ENCODE measurements at places on chromosomes 6 and 20.

DNA sequence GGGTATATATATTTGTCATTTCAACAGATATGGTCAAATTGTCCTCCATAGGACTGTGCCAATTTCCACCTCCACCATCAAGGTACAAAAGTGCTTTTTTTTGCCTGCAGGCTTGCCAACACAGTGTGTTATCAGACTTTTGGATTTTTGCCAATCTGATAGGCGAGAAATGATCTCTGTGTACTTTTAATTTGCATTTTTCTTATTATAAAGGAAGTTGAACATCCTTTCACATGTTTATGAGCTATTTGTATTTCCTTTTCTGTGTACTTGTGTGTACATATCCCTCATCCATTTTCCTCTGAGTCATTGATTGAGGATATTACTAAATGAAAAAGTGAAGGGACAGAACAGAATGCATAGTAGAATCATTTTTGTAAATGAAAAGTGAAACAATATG is 39.0 kb upstream of the PTPN1 start:
- DNase-seq, result no peak

DNA sequence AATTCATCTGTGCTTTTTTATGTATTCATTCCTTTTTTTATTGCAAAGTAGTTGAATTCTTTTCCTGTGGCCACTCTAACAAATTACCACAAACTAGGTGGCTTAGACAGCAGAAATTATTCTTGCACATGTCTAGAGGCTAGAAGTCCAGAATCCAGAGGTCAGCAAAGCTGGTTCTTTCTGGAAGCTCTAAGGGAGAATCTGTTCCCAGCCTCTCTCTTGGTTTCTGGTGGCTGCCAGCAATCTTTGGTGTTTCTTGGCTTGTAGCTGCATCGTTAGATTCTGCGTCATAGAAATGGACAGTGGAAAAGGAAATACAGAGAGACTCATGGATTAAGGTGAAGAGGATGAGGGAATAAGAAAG is 39.3 kb downstream of the GSTA2 start:
- no peak for DNase-seq

GRCh38 chr6:105561486-105561885 is 158.6 kb upstream of the PREP start:
- no peak for DNase-seq

GRCh38 chr20:2301164-2301622 is 5.4 kb downstream of the TGM3 start:
- DNase-seq, result no peak

DNA sequence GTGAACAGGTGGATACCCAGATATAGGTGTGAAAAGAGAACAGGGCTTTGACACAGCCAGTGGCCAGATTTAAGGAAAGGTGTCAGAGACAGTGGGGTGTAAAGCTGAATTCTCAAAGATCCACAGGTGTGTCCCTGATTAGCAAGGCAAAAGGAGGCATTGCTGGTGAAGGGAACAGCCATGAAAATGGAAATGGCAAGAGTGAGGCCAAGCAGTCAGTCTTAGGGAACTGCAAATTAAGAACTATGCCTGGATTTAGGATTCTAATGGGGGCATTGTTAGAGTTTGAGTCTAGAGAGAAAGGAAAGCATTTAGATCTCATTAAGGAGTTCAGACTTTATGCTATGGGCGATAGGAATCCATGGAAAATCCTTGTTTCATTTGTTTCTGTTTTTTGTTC is 789.2 kb downstream of the MAFB start:
- no peak for DNase-seq

GRCh38 chr6:160133441-160134336 is 12.1 kb downstream of the SLC22A1 start:
- DNase-seq, result no peak

- no peak for DNase-seq
These were observed 147.5 kb upstream of the TCF21 start for GRCh38 chr6:133741375-133741861.
